Uterus (tissue), 4 donors: ENCODE measurements at places on chromosomes 7 and 10.
A peak's percentile ranks its signal among the peaks of the same experiment; 100 is the strongest.

DNA sequence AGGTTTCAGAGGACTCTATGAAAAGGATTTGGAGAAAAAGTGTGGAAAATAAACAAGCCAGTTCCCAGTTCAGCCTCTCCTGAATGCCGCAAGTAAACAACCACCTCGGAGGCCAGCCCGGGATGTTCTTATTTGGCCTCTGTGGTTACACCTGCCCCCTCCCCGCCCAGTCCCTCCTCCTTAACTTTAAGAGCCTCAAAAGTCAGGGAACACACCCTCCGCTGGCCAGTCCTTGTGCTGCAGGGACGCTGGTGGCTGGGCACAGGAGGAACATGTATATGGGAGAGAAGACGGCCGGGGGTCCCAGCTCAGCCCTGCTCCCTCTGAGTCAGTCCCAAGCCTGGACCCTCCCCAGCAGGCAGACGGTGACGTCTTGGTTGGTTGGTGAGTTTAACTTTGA lies 6.1 kb downstream of the CHST3 start:
- no peak for DNase-seq

GRCh38 chr10:86497621-86498020 lies 24.0 kb downstream of the WAPL start:
- no peak for DNase-seq

DNA sequence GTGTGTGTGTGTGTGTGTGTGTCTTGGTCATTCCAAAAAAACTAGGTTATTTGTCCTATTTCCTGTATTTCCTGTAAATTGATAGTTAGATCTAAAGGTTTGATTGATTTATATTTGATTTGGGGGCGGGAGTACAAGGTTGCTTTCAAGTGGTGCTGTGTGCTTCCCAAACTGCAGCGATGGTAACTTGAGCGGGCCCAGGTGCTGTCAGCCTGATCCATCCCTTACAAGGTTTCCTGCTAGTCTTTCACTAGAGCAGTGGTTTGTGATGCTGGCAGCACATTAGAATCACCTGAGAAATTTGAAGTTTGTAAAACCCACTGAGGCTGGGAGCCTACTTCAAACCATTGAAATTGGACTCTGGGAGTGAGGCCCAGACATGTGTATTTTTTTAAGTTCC lies 23.7 kb downstream of the ABCC2 start:
- no peak for DNase-seq

DNA sequence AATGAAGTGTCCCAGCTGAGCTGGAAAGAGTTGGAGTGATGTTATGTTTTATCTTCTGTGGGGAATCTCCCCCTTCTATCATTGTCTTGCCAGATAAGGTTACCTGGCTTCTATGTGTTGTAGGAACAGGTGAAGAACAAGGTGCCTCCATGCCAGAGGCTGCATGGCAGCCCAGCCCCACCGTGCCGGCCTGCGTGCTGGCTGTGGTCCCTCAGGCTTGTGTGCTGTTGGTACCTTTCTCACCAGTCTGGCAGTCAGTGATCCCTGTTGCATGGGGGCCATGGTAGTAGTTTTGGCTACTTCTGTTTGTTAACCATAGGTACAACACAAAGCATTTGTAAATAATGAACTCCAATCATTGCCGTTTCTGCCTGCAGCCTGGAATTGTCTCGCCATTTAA lies 37.9 kb downstream of the CCM2 start:
- no peak for DNase-seq

DNA sequence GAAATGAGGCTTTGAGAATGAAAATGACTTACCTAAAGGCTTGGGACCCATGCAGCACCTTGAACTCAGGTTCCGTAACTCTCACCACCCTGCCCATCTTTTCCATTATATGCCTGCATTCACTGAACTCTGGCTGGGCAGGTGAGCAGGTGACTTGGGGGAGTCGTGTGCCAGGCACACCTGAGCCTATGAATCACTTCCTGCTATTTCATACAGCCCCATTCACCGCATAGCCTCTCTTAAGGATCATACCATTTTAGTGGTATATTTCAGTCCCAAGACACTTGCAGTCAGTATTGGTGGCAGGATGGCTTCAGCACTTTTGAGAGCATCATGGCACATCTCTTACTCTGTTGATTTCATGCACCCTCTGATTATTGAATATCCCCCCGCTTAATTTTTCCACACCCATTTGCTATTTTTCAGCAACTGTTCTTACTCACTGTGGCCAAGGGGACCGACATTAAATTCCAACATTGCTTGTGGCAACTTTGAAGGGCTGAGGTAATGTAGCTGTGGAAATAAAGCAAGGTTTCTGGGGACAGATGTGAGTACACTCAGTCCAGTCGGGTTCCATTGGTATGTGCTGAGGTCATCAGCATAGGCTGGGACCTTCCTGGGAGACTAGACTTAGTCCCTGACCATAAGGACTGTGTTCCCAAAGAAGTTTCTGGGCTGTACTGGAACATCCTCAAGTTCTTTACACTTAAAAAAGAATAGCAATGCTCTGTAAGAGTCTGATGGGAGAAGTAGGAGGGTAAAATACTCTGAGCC lies 39.8 kb upstream of the ZNF438 start:
- DNase-seq = no peak

GRCh38 chr10:107914450-107915214 lies 750.1 kb upstream of the SORCS1 start:
- DNase-seq = no peak

DNA sequence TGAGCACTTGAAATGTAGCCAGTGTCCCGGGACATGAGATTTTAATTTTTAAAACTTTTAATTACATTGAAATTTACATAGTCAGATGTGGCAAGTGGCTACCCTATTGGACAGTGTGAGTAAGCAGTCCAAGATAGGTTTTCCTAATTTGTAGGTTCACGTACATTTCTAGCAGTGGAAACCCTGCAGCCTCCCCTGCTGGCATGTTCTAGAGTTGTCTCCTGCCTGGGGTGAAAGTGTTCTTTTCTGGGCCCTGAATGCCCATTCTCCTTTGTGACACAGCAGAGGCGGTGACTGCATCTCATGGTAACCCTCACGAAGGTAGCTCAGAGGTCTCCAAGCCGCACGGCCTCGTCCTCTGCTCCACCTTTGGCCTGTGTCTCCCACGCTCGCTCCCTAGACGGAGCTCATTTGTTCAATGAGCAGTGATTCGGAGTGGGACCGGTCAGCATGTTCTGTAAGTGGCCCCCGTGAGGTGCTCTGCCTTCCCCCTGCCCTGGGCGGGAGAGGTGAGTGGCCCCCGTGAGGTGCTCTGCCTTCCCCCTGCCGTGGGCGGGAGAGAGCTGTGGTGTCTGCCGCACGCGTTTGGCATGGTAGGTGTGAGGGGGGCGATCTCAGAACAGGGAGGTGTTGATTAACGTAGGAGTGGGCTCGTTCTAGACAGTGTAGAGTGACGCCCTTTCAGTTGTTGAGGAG lies 18.0 kb downstream of the WDR37 start:
- DNase-seq = no peak

DNA sequence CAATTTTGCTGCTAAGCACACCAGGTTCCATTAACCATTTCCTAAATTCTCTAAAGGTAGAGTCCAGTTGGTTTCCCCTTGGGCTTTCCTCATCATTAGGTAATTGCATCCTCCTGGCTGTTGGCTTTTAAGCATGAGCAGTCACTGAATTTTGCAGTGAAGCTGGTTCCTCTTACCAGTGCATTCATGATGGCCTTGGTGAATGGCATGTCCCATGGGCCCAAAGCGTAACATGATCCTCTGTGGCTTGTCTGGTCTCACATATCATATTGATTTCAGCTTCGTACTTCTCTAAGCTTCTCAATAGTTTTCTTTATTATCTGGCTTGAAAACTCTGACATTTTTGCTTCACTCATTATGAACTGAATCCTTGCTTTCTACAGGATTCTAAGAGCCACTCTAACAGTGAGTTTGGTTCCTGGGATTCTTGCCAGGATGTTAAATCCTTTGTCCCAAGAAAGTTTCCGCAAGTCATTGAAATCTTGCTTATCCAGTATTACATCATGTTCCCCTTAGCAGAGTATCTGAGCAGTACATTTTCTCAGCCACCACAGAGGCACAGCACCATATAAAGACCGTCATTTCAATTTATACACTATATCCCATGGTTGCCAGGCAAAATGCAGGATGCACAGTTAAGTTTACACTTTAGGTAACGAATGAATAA lies 134.2 kb downstream of the PTN start:
- DNase-seq = no peak

DNA sequence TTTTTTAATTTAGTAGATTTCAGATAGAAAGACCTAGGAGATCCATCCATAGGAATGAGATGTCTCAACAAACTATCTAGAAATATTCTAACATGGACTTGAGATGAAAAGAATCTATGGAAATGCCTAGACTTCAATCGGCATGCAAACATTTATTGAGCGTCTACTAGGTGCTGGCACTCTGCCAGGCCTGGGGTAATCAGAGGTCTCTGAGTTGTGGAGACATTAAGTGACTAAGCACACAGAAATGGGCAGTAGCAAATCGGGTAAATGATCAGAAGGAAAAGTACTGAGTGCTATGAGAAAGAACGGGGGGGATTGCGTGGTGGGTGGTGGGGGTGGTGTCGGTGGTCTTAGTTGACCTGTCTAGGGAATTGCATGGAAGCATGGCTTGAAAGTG lies 466.6 kb downstream of the GALNT17 start:
- no peak for DNase-seq

- DNase-seq = peak; percentile 34
These were observed 40.0 kb upstream of the PFKFB3 start for GRCh38 chr10:6162589-6163356.
